ENCODE measurements at places on chromosomes 3 and 15.

- peak; percentile 74 for DNase-seq
Observed at GRCh38 chr3:13657660-13658435, 108.9 kb downstream of the FBLN2 start.

GRCh38 chr15:84750583-84751092 lies 2.2 kb downstream of the ZNF592 start:
- DNase-seq: no peak

DNA sequence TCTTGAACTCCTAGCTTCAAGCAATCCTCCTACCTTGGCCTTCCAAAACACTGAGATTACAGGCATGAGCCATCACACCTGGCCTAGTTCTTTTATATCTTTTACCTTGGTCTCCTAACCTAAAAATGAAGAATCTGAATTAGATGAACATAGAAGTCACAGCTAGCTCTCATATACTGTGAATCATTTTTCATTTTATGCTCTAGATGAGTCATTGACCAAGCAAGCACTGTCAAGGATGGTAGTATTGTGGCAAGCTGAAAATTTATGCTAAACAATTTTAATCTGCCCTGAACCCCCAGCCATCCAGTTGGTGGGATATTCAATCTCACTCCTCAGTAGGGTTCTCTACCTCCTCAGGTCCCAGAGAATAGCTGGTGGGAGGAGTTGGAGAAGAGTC lies 48.3 kb upstream of the DNAJC13 start:
- DNase-seq: no peak

GRCh38 chr15:36432161-36432560 lies 147.3 kb upstream of the CDIN1 start:
- DNase-seq: no peak

GRCh38 chr3:49534581-49535441 lies 19.5 kb upstream of the BSN start:
- no peak for DNase-seq

DNA sequence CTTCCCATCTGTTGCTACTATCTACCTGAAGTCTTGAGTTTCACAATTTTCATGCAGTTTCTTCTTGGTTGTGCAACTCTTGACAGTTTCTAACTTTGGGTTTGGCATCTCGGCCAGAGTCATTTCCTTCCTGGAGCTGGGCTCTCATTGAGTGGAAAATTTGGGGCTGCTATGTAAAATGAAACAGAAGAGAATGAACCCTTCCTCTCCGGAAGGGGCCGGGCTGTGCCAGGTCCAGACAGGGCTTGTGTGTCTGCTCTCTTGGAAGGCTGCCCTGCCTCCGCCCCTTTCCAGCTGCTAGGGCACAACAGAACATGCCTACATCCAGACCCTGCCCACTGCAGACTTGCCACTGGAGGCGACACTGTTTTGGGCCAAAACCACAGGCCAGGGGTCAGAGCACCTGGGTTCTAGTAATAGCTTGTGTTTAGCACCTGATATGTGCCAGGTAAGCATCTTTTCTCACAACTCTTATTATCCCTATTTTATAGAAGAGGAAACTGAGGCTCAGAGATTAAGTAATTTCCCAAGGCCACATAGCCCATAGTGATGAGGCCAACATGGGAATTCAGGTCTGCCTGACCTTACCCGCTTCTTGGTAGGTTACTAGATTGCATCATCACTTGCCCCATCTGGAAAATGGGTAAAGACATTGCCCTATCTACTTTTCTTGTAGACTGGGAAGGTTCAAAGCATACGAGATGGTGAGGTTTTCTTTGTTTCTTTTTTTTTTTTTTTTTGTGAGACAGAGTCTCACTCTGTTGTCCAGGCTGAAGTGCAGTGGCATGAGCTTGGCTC lies 25.0 kb downstream of the IRAK2 start:
- peak; percentile 34 for DNase-seq

DNA sequence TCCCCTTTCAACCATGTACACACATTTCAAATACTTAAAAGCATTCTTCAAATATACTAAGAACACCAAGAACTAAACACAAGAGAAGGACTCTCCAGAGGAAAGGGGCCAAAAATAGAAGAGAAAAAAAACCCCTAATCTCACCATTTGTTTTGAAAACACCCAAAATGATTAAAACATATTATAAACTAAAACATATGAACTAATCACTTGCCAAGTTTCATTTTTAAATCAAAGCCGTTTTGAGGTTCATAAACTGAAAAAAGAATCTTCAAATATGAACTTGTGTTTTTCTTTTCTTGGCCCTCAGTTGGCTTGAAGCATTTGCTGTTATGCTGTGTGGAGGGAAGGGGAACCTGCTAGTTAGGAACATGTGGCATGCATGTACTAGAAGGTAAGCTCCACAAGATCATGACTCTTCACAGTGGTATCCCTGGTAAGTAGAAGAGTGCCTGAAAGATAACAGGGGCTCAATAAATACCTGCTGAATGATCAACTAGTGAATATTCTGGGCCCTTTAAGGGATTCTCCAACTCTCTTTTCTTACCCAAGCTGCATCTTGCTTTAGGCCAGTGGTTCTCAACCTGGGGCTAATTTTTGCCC lies 224.5 kb downstream of the TIGIT start:
- no peak for DNase-seq

- no peak for DNase-seq
Observed at GRCh38 chr3:132983143-132983770, 54.9 kb upstream of the TMEM108 start.

- no peak for DNase-seq
Observed at GRCh38 chr3:189092547-189092946, 79.2 kb upstream of the TPRG1 start.

DNA sequence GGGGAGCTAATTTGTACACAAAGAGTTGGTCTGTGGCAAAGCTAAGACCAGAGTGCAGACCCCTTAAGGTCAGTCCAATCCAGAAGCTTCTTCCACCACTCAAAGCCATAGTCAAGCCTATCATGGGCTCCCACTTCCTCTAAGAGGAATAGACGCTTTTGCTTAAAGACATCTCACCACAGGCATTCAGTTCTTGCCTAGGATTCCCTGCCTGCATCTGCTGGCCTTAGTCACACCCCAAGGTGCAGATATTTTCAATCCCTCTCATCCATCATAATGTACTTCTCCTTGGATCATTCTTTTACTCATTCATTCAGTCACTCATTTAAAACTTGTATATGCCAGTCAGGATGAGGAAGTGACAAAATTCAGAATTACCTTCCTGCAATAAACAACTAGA lies 179.6 kb upstream of the STT3B start:
- no peak for DNase-seq

GRCh38 chr15:39549912-39550311 lies 31.0 kb upstream of the THBS1 start:
- DNase-seq: no peak

GRCh38 chr3:25532431-25533162 lies 104.5 kb downstream of the RARB start:
- no peak for DNase-seq

DNA sequence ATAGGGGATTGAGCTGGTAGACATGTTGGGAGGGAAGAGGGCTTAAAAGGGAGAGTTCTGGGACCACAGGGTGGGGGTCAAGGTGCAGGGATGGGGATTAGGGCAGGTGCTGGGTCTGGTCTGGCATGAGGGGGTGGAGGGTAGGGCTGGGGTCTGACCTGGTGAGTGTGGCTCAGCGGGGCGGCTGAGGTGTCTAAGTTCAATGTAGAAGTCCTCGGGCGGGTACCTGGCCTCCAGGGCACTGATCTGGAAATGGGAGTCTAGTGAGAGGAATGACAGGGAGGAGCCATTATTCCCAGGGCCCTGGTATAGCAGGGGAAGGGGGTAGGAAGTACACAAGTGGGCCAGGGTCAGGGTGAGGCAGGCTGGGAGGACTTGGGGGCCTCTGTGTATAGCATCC lies 39.6 kb downstream of the RAB11A start:
- DNase-seq: no peak

GRCh38 chr3:196246612-196247308 lies 30.4 kb downstream of the SLC51A start:
- no peak for DNase-seq

GRCh38 chr3:119677641-119677934 lies 382 bp upstream of the COX17 start:
- DNase-seq: no peak

- no peak for DNase-seq
Observed at GRCh38 chr15:85607842-85608241, 186.9 kb downstream of the KLHL25 start.

DNA sequence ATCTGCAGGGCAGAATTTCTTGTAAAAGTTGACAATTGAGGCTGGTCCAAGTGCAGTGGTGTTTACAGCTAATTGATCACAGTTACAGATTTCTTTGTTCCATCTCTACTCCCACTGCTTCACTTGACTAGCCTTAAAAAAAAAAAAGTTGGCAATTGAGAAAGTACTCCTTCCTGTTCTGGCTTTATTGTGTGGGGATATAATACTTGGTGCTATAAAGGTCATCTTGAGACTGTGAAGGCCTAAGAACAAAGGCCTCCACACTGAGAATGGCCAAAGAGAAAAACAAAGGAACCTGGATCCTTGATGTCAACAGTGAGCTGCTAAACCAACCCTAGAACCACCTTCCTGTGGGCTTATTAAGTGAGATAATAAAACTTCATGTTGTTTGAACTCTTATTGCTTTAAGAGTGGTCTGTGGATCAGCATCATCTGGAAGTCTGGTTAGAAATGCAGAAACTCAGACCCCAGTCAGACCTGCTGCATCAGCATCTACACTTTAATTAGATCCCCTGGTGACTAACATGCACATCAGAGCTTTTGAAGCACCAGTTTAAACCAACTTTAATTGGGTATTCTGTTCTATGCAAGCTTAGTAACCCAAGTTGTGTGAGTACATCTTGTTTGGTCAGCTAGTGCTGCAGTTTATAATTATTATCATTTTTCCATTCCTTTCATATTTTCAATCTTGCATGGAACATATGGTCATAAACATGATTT lies 55.2 kb downstream of the TMOD3 start:
- DNase-seq: no peak

- DNase-seq: no peak
Observed at GRCh38 chr3:189631409-189631808, 220 bp downstream of the TP63 start.

GRCh38 chr3:117181222-117181621 lies 471.6 kb downstream of the TUSC7 start:
- DNase-seq: no peak

DNA sequence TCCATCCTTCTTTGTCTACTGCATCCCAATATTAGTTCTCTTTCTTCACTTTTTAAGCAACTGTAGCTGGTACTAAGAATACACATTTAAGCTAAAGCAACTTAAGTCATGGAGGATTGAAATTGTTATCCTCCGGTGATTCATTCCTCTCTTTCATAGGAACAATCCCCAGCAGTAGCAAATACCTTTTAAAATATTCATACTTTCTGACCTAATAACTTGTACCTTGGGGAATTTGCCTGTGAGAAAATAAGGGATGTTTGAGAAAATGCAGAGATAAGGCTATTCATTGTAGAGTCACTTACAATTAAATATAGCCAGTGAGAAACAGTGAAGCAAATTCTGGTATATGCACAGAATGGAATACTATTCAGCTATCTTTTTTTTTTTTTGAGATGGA lies 66.0 kb downstream of the VPS13C start:
- no peak for DNase-seq

GRCh38 chr3:107188262-107188661 lies 189.0 kb upstream of the CCDC54 start:
- DNase-seq: no peak

DNA sequence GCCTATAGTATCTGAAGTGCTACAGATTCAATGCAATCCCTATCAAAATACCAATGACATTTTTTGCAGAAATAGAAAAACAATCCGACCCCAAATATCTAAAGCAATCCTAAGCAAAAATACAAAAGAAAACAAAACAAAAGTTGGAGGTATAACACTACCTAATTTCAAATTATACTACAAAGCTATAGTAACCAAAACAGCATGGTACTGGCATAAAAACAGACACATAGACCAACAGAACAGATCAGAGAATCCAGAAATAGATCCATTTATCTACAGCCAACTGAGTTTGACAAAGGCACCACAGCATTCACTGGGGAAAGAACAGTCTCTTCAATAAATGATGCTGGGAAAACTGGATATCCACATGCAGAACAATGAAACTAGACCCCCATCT lies 23.8 kb upstream of the CDAN1 start:
- DNase-seq: no peak

GRCh38 chr3:192834428-192834827 lies 83.2 kb downstream of the MB21D2 start:
- no peak for DNase-seq

- no peak for DNase-seq
Observed at GRCh38 chr3:151925876-151926275, 52.4 kb downstream of the SUCNR1 start.

- no peak for DNase-seq
Observed at GRCh38 chr3:128709038-128709437, 16.9 kb upstream of the RAB7A start.

GRCh38 chr15:51837792-51838251 lies 8.4 kb downstream of the TMOD3 start:
- peak; percentile 6 for DNase-seq

- no peak for DNase-seq
Observed at GRCh38 chr15:90131848-90132247, 29.6 kb upstream of the IDH2 start.

GRCh38 chr3:42719002-42719401 lies 16.4 kb upstream of the HHATL start:
- no peak for DNase-seq

GRCh38 chr15:74709892-74710291 lies 14.1 kb upstream of the EDC3 start:
- DNase-seq: no peak
